Dermis blood vessel endothelial cell (primary cell): ENCODE measurements at places on chromosomes 6 and 20. TPM values are rescaled to one million over a fixed set of nuclear protein-coding genes. Genes with fewer than 3 reads are reported as not detected.

- no peak for DNase-seq
Measured at GRCh38 chr6:136347847-136348246, 58.2 kb upstream of the BCLAF1 start.

- no peak for DNase-seq
Measured at GRCh38 chr20:33945391-33946081, 48.2 kb upstream of the RALY start.

- no peak for DNase-seq
Measured at GRCh38 chr6:82396964-82397751, 33.5 kb downstream of the TPBG start.

GRCh38 chr6:90925726-90926125 lies 338.9 kb upstream of the MAP3K7 start:
- no peak for DNase-seq

The OR2J3 gene
- total RNA-seq: not detected in 2 replicates

The LY6G6F gene
- not detected in 2 replicates for total RNA-seq

The TNNC2 gene
- total RNA-seq: not detected in 2 replicates

The MTRF1L gene
- 20.8 and 24.8 TPM in 2 replicates for total RNA-seq
